Stimulated activated CD8-positive, alpha-beta memory T cell treated with anti-CD3 and anti-CD28 coated beads, Interleukin-12 subunit alpha, Interleukin-12 subunit beta, amount 100 ng/mL, for 1 hour (primary cell): ENCODE measurements at places on chromosomes 2 and 18.

GRCh38 chr18:36629138-36629530, 199.7 kb downstream of the TPGS2 start:
- no peak for DNase-seq

DNA sequence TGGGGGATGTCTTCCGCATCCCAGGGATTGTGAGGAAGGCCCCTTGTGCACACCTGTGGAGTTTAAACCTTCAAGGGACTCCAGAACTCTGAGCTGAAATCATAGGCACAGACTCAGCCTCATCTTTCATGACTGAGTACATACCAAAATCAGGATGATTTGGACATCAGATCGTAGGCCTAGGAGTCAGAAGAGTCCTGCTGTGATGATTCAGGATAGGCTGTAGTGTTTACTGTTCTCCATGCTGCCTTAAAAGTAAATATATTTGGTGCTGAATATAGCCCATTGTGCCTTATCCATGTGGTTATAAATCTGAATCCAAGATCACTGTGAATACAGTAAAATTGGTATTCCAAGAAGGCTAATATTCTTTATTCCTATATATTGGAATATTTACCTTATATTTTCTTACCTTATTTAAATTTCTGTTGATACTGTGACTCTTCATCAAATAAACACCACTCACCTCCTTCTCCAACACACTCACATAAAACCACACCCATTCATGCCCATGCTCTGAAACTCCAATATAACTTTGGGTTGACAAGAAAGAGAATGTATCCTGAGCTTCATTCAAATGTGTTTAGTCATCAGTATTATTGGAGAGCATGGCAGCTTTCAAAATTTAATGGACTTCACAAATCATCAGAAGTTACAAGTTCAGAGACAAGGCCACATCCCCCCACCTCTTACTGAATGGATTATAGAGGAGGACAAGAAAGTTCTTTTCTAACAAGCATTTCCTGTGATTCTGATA, 561.4 kb upstream of the LINC00305 start:
- DNase-seq, result no peak

GRCh38 chr2:14433946-14434495, 198.5 kb upstream of the LRATD1 start:
- no peak for DNase-seq

GRCh38 chr2:60925994-60926740, 44.8 kb downstream of the REL start:
- DNase-seq, result no peak
